Left hindlimb (tissue), 1 donor: ENCODE measurements at places on chromosomes 1 and 21.

DNA sequence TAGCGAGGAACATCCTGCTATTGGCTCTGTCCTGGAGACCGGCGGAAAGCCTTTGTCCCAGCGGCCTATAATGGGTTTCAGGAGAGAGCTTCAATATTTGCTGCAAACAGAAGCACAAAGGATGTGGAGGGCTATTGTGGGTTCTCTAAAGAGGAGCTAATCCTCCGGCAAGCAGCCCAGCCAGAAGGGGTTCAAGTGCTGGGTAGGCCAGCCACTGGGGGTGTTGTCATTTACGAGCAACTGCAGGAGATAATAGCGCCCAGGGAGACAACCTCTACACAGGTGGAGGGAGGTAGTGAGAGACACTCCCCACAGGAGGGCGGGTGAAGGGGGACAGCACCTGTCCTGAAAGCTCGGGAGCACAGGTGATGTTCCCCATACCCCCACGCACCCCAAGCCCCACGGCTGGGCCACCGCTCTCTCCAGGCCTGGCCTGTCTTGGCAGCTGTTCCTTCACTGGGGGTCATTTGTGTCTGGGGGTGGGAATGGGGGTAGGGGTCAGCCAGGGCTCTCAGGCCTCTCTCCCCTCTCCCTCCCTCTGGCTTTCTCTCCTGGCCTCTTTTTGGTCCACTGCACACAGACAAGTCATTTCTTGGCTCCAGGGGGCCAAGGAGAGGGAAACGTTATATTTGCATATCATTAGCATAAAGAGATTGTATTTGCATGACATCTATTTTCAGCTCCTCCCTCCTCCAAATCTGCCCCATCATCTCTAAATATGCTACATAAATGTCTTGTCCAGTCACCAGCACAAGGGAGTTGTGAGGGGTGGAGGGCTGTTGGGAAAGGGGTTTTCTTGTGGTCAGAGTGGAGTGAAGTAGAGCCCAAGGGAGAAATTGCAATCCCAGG, 22.0 kb upstream of the SLC26A9 start:
- DNase-seq, result no peak

DNA sequence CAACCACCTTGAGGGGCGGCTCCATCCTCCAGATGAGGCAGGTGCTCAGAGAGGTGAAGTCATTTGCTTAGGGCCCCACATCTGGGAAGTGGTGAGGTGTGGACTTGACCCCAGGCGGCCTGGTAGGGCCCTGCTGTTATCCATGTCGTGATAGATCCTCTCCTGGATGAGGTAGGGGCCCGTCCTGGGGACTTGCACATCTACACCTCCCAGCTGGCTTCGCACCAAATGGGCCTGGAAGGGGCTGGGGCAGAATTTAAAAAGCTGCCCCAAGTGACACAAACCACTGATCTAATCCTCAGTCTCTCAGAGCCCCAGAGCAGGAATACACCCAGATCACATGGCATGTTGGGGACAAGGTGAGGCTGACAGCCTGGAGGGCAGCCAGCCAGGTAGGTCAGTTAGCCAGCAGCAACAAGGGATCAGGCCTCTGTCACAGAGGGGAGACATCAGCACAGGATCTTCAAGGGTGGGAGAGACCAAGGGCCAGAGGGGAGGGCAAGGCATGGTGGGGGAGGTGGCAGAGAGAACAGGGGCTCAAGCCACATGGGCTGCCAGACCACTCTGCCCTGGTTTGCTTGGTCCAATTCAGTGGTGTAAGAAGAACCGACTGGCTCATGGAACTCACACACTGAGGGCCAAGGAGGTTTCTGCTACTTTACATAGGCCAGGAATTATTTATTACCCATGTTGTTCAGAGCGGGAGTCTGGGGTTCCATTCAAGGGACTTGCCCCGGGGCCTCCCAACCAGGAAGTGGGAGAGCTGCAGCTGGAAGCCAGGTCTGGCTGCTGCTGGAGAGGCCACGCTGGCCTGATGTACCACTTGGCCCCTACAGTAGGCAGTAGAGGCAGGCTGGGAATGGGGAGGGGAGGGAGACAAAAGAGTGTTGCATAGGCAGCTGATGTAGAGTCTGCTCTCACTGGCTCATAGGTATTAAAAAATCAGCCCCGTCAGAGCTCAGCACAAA, 12.1 kb downstream of the LRP8 start:
- peak; percentile 50 for DNase-seq

- peak; percentile 77 for DNase-seq
Observed at GRCh38 chr1:35568975-35569395, 4.1 kb upstream of the TFAP2E start.

- no peak for DNase-seq
Observed at GRCh38 chr1:214330715-214331114, 49.8 kb downstream of the SMYD2 start.

- no peak for DNase-seq
Observed at GRCh38 chr1:117673405-117673804, 67.6 kb downstream of the TENT5C start.

- no peak for DNase-seq
Observed at GRCh38 chr21:30216041-30216723, at the start of gene CLDN8. Gene CLDN8 (minus strand): TSS chr21:30216097. CDS start chr21:30215925, 172 bp downstream.

DNA sequence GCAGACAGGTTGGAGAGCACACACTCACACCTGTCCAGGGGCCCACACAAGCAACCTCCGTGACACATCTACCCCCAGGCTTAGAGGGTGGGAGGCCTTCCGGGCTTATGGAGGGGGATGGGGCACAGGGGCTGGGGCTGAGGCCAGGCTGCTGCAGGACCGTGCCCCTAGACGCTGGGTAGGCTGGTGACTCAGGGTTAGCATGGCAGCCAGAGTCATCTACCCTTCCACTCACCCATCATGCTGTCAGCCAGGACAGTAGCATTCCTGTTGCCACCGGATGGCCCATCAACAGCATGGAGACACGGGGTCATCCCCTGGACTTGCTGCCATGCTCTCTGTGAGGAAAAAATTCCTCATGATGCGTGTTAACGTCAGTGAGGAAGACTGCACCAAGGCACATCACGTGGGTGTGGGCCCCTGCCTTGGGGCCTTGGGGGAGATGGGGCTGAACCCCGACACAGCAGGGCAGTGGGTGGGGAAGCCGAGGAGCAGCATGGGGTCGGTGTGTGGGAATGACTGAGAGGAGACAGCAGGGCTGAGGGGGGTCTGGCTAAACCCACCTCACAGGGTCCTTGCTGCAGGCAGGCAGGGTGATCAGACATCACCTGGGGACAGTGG, 52.8 kb downstream of the WNT9A start:
- peak; percentile 8 for DNase-seq

GRCh38 chr1:151005729-151006319, 878 bp downstream of the MINDY1 start:
- no peak for DNase-seq

DNA sequence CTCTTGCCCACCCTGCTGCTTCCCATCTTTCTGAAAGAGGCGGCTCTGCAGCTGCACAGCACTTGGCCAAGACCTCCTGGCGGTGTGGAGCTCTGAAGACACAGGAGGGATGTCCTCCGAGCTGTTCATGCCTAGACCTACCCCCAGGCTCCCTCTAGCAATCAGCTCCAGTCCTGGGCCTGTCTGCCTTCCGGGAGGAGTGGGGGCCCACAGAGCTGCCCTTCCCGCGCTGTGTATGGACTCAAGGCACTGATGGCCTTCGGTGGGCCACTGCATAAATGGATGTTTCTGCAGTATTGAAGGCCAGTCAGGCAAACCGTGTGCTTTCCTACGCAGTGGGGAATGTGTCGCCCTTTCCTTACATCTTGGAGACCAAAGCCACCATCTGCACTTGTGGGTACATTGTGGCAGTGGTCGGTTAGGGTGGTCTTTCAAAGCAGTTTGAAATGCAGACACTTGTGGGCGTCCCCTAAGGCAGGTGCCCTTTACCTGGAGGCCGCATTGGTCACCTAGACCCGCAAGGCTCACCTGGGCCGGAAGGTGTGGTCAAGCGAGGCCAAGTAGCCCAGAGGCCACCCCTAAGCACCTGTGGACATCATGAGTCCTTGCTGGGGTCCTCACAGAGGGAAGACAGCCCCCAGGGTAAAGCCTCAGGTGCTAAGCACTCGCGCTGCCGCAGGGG, 912 bp upstream of the PKNOX1 start:
- DNase-seq, result no peak

DNA sequence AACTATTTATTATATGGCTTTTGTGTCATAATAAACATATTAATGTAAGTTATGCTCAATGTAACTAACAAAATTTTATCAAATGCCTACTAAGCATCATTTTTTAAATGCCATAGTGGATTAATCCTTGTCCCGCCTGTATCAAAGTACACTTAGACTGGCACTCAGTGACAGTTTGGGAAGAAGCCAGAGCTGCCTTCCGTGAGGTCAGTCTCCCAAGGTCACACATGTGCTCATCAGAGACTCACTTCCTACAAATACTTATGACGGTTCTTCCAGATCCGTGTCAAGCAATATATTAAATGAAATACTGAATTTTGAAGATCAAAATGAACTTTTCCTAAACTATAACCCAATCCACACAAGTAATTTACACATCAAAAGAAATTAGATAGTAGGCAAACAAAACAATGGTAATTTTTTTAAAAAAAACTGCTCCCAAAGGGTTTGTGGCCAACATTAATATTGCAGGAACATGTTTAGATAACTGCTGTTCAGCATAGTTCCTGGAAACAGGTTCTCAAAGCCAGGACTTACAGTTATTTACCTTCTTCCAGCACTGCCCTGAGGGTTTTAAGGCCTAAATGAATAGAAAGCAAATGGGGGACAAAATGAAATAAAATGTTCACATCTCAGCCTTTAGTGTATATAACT, 27.2 kb downstream of the WLS start:
- no peak for DNase-seq

DNA sequence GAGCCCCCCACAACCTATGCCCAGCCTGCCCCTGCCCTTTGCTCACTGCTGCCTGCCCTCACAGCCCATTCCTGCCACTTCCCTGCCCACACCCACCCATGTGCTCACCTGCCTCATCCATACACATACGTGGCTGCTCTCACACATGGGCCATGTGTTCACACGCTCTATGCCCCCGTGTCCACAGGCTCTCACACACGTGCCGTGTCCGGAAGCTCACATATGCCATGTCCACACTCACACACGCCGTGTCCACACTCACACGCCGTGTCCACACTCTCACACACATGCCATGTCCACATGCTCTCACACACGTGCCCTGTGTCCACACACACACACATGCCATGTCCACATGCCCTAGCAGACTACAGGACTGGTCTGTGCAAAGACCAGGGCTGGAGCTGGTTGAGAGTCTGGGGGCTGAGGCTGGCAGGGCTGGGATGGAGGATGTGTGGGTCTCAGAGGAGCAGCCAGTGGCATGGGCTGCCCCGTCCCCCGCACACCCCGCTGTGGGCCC, 583 bp upstream of the RNF223 start:
- peak; percentile 32 for DNase-seq

DNA sequence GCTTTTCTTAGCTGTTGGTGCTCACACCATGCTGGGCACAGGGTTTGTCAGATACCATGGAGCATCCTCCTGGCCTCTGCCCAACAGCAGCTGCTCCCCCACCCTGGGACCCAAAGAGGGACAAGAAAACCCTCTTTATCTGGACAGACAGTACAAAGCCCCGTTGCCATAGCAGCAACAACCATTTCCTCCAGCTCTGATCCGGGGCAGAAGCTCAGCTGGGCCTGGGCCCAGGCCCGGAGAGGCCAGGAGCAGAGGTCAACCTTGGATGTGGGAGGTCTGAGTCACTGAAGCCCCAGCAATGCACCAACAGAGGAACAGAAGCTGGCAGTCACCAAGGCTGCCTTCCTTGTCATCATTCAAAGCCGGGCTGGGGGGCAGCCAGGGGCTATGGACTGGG, 228.4 kb upstream of the POU3F1 start:
- DNase-seq, result no peak

- DNase-seq, result no peak
Observed at GRCh38 chr1:228732426-228732825, 2.9 kb upstream of the RHOU start.

GRCh38 chr1:37471345-37472231, 2.8 kb upstream of the ZC3H12A start:
- peak; percentile 62 for DNase-seq

- no peak for DNase-seq
Observed at GRCh38 chr1:198086051-198086745, 70.6 kb upstream of the NEK7 start.
